ENCODE measurements at places on chromosomes 7 and 10.
A peak's percentile ranks its signal among the peaks of the same experiment; 100 is the strongest.

DNA sequence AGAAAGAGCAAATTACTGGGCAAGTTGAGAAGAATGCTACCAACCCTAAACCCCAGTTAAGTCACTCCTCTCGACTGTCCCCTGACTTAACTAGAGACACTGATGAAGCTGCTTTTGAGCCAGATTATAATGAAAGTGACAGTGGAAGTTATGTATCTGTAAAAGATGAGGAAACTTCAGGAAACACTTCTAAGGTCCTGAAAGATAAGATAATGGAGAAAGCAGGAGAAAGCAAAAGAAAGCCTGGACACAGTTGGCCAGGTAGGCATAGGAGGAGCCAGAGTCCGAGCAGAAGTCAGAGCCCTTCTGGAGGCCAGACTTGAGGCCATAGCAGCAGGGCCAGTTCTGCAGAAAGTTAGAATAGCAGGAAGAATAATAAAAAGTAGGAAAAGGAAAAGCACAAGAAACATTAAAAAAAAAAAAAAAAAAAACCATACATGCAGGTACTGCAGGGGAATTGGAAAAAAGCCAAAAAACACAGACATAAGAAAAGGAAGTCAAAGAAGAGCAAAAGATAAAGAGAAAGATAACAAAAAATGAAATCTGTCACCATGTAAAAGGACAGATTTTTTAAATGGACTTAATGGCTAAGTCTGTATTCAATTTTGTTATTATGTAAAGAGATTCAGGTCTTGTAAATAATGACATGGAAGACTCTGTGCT, 101.0 kb upstream of the KCNMA1 start:
- no peak for DNase-seq

DNA sequence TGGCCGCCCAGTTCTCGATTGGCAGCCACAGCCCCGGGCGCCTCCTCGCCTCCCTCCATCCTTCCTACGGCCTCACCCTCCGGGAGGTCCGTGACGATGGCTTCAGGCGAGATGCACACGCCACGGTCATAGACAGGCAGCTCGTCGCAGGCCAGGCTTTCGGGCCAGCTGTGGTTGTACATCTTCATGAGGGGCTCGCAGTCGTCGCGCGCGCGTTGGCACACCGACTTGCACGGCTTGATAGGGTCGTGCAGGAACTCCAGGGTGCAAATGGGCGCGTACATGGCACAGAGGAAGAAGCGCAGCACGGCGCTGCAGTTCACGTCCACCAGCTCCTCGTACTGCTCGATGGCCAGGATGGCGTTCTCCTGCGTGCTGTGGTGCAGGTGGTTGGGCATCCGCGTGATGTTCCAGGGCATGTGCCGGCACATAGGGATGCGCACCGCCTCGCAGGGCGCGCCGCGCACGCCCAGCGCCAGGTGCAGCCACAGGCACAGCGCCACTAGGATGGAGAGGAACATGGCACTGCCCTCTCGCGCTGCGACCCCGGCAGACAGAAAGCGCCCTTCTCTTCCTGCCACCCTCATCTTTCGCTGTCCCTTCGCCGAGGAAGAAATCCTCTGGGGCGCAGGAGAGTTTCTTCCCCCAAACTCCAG, 472 bp downstream of the SFRP4 start:
- DNase-seq: no peak

DNA sequence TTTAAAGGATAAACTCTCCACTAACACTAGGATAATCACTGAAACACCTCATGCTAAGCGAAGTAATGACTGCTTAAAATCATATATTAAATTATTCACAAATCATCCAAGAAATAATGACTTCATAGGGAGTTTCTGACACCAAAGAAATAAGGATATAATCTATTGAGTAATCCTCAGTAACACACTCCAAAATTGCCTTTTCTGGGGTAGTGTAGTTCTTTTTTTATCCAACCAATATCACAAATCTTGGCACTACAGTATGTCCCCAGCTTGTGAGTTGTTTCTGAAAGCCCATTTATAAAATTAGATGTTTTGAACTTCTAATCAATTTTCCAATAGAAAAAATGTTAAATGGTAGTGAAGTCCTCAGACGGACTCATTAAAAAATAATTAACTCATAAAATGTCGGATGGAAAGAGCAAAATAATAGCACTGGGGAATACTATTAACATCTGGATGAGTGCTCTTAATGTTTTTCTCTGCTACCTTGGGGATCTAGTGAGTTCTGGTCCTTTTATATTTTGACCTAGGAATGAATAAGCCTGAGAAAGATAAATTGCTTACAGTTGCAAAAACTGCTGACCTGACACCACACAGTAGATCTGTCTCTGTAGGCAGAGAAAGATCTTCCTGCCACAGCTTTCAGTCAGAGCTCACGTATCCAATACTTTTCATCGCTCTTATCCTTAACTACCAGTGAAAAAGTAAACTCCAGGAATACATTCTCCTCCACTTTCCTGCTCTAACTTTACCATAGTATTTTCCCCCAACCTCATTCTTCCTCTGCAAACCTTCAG, 618.5 kb upstream of the ANKRD30A start:
- no peak for DNase-seq

DNA sequence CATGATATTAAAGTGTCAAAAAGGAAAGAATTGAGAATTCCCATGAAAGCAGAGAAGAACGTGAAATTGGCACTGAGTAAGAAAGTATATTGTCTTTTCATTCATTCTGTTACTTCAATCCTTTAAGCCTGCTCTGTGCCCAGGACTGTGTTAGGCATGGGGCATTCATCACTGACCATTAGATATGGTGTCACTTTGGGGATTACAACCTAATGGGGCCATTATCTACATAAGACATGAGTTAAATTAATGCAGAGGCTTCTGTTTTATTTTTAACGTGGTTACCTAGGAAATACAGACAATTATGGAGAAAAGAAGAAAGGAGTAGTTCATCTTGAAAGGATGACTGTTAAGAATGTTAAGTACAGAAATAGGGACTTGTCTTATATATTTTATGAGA, 163.5 kb upstream of the LRGUK start:
- DNase-seq: no peak

DNA sequence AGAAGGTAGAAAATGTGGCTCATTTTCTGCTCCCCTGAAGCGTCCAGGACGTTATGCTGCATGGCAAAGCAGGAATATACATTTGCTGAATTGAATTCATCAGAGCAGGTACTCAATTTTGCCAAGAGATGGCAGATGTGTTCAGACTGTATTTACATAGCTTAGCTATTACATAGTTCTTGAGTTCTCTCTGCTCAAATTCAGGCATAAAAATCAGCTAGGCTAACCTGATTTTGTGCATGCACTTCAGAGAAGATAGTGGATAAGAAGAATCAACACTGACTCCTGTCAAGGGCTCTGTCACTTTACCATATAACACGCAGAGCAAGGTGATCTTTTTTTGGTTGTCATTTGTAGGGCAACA, 209.2 kb upstream of the FAM3C start:
- DNase-seq: no peak

GRCh38 chr10:123262456-123262855, 108.3 kb downstream of the BUB3 start:
- DNase-seq: no peak

DNA sequence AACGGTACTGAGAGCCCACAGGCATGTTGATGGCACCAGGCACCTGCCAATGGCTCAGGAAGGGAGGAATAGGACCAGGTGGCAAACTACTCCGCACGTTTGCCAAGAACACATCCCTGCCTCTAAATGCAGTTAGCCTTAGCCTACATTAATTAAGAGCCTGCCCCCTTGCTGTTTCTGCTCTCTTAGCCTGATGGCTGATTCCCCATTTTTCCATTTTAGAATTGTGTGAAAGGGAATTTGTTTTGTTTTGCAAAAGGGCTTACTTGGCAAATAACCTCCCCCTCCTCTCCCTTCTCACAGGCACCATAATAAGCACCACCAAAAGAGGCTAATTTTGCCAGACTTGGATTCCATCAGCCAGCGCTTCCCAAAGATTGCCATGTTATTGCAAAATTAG, 1203.2 kb downstream of the SORCS3 start:
- DNase-seq: no peak

GRCh38 chr10:86072413-86072812, 294.2 kb downstream of the GRID1 start:
- no peak for DNase-seq

GRCh38 chr7:134098072-134098471, 29.1 kb upstream of the LRGUK start:
- DNase-seq: no peak

DNA sequence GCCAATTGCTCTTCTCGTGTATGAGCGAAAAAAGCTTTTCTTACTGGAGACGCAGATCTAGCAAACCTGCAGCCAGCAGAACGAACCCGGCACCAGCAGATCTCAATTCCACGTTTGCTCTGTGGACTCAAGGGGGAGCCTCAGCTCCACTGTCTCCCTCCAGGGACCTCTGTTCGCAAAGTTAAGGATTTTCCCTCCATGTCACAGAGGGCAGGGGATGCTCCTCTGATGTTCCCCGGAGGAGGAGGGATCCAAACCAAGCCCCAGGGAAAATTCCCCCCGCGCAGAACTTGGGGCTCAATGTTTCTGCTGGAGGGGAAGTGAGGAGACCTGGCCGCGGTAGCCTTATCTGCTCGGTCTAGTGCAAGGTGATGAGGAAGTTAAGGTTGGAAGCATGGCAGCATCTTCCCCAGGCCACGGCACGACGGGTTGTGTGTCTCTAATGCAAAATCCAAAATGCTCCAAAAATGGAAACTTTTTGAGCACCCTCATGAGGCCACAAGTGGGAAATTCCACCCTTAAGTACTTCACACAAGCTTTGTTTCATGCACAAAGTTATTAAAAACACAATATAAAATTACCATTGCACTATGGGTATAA, 9.0 kb downstream of the IQCE start:
- DNase-seq: peak; percentile 47

DNA sequence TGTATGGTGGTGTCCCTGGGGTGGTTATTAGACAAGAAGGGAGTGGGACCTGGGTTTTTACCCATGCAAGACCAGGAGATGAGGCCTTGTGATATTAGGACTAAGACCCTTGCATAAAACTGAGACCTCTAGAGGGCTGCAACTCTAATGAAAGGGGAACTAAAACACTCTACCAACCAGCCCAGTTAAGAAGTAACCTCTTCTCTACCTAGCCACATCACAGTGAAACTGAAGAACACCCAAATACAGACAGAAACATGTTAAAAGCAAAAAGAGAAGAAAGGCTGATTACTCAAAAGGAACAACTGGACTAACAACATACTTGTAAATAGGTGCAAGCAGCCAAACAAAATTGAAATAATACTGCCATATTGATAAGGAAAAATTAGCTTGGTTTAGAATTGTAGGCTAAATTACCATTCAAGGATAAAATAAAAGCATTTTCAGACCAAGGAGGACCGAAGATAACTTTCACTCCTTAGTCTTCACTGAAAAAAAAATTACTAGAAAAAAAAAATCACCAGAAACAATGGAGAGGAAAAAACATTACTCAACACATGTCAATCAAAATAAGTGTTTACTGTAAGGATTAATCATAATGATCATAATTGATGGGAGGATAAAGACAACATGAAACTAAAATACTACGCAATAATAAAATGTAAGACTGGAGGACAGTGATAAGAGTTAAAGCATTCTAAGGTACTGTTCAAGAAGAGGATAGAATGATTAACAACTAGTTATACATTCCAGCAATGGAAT, 27.6 kb downstream of the ERLIN1 start:
- DNase-seq: peak; percentile 81

- no peak for DNase-seq
Measured at GRCh38 chr10:97065686-97066660, 119.8 kb downstream of the SLIT1 start.

All from GM12865 (cell line).